SK-N-MC (cell line): ENCODE measurements at places on chromosomes 1 and 21.

- DNase-seq: no peak
Measured at GRCh38 chr1:32221581-32221979, 573 bp downstream of the TMEM234 start.

DNA sequence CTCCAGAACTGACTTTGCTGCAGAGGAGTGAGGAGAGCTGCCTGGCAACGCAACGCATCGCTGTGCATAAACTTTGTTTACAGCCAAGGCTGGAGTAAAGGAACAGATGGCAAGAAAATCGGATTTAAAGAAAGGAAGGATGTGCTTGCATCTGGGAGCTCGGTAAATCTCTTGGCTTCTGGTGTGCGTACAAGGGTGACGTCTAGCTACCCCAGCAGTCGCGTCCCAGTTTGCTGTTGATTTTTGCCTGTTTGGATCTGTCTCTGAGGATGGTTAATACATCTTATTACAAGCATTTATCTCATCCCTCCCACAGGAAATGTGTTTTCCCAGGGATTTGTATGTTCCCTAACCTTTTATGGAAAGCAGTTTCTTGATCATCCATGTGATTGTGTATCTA lies 73.3 kb upstream of the RALGPS2 start:
- DNase-seq: no peak

DNA sequence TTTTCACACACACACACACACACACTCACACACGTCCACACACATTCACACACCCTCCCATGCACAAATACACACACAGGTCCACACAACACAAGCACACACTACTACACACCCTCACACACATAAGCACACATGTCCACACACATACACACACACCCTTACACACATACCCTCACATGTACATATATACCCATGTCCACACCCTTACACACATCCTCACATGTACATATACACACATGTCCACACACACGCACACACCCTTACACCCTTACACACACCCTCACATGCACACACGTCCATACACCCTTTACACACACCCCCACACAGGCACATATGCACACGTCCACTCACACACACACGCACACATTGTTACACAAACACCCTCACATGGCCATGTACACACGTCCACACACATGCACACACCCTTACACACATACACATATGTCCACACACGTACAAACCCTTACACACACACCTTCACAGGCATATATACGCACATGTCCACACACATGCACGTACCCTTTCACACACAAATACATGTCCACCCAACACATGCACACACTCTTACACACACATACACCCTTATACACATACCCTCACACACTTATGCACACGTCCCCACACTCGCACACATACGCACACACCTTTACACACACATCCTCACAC lies 50.7 kb downstream of the RGS7 start:
- no peak for DNase-seq

GRCh38 chr1:10022656-10023055 lies 10.1 kb upstream of the UBE4B start:
- DNase-seq: no peak

DNA sequence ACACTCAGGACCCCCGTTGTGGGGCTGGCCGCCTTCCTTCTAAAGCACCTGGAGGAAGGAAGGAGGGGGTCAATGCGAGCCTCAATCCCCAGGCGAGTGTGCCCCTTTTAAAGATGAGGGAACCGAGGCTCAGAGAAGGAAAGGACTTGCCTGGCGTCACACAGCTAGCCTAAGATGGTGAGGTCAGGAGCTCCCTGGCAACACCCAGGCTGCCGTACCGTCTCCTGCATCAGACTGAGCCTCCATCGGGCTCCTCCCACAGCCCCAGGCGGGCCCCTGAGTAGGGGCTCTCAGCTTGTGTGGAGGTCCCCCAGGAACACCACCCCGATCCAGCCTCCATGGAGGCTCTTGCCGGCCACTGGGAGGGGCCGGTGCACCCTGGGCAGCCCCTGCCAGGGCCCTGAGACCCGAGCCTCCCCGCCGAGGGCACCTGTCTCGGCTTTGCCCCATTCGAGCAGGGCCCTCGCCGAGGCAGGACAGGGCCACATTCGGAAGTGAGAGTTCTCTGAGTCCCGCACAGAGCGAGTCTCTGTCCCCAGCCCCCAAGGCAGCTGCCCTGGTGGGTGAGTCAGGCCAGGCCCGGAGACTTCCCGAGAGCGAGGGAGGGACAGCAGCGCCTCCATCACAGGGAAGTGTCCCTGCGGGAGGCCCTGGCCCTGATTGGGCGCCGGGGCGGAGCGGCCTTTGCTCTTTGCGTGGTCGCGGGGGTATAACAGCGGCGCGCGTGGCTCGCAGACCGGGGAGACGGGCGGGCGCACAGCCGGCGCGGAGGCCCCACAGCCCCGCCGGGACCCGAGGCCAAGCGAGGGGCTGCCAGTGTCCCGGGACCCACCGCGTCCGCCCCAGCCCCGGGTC lies at the start of gene AIRE:
TSS of gene AIRE (plus strand) at position 739 of the 855 bp plus-strand sequence. CDS start 131 bp downstream, outside the sequence.
- DNase-seq: no peak

- no peak for DNase-seq
Measured at GRCh38 chr1:211487672-211488208, 4.2 kb downstream of the RD3 start.

DNA sequence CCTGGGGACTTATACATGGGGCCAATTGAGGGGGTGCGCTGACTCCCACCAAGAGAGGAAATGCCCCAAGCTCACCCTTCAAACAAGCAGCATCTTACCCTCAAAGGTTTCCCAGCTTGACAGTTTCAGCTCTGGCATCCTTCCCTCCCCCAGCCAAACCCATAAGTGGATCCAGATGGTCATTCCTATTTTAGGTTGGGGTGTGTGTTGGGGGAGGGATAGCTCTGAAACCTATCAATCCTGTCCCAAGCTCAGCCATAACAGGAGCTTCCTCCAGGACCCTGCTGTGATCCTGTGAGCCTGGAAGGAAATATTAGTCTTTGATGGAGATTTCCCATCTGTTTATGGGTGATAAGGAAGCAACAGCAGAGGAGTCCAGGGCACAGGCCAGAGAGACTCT lies 3.4 kb upstream of the TMEM222 start:
- no peak for DNase-seq

- DNase-seq: no peak
Measured at GRCh38 chr1:43445606-43446387, 7.9 kb downstream of the HYI start.
